ENCODE measurements at places on chromosomes 13 and 19. TPM values are rescaled to one million over a fixed set of nuclear protein-coding genes. Genes with fewer than 3 reads are reported as not detected.

The ZNF837 gene
- total RNA-seq: 2.0 TPM

GRCh38 chr13:48965736-48966135 lies 10.0 kb upstream of the FNDC3A start:
- DNase-seq: no peak

GRCh38 chr13:109906976-109907375 lies 120.6 kb upstream of the IRS2 start:
- no peak for DNase-seq

DNA sequence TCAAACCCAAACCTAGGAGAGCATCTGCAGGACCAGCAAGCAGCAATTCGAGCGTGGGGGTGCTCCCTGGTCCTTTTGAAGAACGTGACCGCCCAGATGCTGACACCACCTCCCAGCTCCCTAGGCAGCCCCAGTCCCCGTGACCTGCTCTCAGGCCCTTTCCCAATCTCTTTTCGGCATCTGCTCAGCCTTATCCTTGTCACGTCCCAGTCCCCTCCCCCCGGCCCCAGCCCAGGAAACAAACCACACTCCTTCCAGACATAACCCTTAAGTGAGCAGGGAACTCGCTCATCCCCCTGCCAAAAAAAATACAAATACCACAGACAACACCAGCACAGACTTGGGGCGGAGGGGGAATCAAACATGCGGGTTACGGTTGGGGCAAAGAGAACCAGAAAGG lies 3.3 kb downstream of the MLLT1 start:
- no peak for DNase-seq

- no peak for DNase-seq
Measured at GRCh38 chr19:1290703-1291651, 5.3 kb downstream of the EFNA2 start.

Measured in activated CD4-positive, alpha-beta T cell treated with anti-CD3 and anti-CD28 coated beads for 36 hours (primary cell).